ENCODE measurements at places on chromosomes 6 and 20.

- no peak for DNase-seq
These were observed 8.2 kb downstream of the MYB start for GRCh38 chr6:135189344-135189743.

DNA sequence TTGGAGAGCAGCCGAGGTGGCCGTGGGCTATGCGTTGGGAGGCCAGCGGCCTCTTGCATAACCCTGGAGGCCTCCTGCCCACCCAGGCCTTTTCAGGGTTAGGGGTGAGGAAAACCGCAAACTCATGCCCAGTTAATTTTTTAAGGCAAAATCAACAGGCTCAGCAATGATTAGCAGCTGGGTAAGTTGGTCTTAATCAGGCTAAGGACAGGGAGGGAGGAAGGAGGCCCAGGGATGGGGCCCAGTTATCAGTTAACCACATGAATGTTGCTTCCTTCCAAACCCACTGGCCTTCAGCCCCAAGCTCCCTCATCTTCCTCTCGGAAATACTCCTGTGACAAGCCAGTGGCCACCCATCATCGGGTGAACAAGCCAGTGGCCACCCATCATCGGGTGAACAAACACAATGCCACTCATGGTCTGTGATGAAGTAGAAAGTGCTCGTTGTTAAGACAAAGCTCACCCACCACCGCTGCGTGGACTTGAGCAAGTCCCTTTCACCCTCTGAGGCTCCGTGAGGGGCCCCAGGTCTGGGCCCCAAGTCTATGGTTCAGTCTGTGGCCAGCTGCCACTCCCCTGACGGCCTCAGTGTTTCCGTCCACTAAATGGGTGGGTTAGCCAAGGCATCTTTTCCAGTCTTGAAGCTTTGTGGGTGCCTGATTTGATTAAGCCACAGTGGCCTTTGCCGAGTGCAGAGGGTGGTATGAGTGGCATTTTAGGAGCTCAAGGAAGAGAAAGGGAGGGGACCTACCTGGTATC is 39.4 kb downstream of the HNF4A start:
- no peak for DNase-seq

GRCh38 chr6:125792172-125792571 is 1.4 kb downstream of the NCOA7 start:
- DNase-seq, result no peak

DNA sequence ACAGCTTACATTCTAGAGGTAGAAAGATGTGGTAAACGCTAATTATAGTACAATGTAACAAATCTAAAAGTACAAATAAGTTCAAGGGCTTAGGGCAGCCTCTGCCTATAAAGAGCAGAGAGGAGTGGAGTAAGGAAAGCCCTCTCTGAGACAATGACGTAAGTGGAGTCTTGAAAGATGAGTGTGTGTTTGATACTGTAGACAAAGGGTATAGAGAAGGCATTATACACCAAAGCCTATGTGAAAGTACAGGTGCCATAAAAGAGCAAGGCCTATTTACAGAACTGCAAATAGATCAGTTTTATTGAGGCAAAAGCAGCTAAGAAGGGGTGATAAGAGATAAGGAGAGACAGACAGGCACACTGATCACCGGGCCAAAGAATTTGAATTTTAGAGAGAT is 10.9 kb downstream of the GOPC start:
- no peak for DNase-seq

DNA sequence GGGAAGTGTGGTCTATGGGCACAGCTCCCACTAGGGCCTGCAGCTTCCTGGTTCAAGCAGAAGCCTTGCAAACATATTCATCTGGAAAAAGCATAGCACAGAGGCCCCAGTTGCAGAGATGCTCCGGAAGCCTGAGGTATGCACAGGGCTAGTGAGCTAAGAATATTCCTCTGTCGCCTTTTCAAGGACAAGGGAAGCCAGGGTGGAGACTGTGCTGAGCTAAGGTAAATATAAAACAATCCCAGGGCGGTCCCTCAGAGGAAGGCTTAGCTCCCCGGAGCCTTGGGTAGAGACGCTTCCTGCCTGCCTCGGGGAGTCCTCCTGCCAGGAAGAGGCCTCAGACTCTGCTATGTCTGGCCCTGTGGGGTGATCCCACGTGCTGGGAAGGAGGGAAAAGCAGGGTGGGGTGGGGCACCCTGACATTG is 134.8 kb upstream of the FOXA2 start:
- DNase-seq, result no peak

DNA sequence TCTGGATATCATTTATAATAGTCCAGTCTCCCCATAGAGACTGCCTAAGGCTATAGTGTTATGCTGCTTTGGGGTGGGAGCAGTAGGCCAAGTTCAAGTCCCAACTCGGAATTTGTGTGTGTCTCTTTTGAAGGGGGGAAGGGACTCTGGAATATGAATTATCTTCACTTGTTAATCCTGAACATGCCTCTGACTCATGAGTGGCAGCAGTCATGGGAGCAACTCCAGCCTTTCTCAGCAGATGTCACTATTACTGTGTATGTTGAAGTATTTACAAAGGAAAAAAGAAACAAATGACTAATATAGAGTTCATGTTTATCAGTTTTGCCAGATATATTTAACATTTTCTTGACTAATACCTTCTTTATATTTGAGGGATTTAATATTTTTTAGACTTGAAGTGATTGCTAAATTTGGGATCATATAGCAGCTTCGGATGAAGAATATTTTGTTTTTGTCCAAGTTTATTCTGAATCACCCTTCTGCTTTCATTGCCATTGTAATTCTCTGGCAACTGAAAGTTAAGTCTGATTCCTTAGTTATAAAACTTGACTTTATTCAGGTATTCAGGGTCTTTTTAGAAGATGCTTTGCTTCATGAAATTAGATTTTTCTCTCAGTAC is 23.4 kb downstream of the FAM217A start:
- DNase-seq, result no peak

DNA sequence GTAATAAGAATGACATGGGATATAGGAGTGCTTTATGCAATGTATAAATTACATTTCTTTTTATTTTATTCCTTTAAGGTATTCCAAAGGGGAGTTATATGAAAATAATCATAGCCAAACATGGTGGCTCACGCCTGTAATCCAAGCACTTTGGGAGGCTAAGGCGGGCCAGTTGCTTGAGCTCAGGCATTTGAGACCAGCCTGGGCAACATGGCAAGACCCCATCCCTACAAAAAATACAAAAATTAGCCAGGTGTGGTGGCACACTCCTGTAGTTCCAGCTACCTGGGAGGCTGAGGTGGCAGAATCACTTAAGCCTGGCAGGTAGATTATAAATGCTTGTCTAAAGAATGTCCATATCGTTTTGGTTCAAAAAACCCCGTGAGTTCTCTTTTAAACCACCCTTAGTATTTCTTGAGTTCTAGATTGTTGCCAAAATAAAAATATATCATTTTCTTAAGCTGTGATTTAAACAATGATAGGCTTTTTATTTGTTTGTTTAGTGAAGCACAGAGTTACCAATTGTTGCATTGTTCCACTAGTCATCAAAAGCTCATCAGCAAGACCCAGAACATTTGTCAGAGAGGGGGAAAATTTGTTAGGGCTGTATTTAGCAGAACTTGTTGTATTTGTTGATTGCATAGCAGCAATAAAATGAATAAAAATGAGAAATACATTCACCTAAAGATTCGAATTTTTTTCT is 146.2 kb downstream of the KHDC1L start:
- DNase-seq, result no peak

DNA sequence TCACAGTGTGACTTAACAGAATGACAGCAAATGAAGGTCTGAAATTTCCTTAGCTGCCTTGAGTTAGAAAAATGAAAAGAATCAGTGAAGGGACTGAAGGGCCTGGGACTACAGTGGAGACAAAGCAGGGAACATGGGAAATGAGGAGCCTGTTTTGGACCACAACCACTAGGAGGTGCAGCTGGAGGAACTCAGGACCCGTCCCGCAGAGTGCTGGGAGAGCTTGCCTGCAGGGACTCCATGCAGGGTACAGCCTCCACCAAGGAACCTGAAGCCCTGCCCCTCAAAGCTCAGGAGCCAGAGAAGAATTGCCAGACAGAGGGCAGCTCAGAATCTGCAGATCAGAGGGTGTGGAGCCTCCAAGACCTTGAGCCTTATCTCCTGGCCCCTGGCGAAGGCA is 50.7 kb downstream of the LRFN2 start:
- no peak for DNase-seq

- DNase-seq, result no peak
These were observed 207.8 kb upstream of the KCNG1 start for GRCh38 chr20:51230727-51231126.

- DNase-seq, result no peak
These were observed 14.8 kb upstream of the FAM83C start for GRCh38 chr20:35306931-35307517.

- DNase-seq, result no peak
These were observed 187.0 kb downstream of the CLVS2 start for GRCh38 chr6:123182998-123183397.

DNA sequence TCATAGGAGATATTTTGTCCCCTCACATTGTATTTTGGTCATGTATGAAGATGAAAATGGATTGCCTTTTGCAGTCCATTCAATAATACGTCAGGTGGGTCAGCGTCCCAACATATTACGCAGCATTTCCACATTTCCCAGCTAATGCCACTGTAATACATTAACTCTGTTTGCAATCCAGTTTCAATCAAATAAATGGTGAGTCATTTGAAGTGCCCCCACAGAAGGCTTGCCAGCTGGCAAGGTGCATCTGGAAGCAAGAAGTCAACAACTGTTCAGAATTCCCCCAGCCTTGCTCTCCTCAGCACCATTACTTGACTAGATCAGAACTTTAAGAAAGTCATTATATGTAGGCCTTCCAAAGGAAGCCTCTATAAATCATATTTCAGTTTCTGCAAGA is 50.4 kb downstream of the PHACTR1 start:
- no peak for DNase-seq

- no peak for DNase-seq
These were observed 35.4 kb downstream of the ELOVL4 start for GRCh38 chr6:79911992-79912391.

DNA sequence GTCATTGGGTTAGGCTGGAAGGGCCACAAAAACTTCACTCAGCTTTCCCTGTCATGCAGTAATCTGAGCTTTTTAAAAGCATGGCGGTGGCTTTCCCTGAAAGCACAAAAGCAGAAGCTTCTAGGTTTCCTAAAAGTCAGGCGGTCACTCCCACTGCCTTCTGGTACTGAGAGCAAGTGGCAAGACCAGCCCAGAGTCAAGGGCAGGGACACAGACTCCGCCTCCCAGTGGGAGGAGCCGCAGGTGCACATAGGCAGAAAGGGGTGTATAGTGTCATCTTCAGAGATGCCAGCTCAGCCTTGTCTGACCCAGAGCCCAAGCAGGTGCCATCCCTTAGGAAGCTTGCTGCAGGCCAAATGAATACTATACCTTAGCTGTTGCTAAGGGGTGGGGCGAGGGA is 18.0 kb upstream of the PACSIN1 start:
- no peak for DNase-seq

DNA sequence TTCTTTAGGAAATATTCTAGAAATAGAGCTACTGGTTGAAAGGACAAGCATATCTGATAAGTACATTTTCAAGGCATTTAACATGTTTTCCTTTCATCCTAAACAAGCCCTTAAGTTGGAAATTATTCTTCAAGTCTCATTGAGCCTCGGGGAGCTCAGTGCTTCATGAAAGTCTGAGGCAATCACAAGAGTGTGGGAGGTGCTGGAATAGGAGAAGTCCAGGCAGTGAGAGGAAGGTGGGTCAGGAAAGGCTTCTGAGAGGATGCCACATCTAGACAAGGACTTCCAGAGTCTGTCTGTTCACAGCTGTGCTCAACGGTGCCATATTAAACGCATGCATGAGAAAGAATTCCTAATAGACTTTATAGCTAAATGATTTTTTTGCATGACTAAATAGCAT is 69.8 kb downstream of the CD83 start:
- no peak for DNase-seq

- DNase-seq, result no peak
These were observed 130.1 kb downstream of the BCAS1 start for GRCh38 chr20:53940360-53940702.

GRCh38 chr6:90350689-90351554 is 54.3 kb upstream of the BACH2 start:
- no peak for DNase-seq

DNA sequence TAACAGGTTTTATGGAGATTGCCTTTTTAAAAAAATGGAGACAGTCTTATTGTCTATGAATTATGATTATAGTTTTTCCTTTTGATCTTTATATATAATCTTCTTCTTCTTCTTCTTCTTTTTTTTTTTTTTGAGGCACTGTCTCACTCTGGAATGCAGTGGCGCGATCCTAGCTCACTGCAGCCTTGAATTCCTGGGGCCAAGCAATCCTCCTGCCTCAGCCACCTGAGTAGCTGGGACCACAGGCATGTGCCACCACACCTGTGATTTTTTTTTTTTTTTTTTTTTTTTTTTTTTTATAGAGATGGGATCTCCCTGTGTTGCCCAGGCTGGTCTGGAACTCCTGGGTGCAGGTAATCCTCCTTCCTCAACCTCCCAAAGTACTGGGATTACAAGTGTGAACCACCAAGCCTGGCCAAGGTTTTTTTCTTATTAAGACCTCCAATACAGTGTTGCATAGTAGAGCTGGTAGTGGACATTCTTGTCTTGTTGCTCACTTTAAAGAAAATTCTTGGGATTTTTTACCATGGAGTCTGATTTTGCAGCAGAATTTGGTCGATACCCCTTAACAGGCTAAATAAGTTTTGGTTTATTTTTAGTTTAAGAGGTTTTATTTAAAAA is 46.5 kb downstream of the STK4 start:
- no peak for DNase-seq

- no peak for DNase-seq
These were observed 69.6 kb downstream of the JAG1 start for GRCh38 chr20:10603971-10604864.

- DNase-seq, result no peak
These were observed 188.2 kb upstream of the SSTR4 start for GRCh38 chr20:22846863-22847262.

DNA sequence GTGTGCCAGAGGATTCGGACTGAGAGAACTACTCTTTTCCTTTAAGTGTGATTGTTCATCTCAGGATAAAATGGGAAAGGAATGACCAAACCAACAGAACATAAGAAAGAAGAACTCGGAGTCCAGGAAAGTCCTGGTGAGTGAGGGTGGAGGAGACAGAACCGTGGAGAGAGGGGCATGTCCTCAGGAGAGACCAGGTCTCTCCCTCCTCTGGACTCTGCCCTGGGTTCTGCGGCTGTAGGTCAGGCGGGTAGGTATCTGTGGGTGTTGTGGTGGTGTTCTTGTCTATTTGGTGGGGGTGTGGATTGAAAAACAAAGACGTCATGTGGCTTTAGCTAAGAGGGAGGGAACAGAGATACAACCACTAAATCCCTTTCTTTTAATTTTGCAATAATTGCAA is 29.1 kb upstream of the AGPAT4 start:
- DNase-seq, result no peak

DNA sequence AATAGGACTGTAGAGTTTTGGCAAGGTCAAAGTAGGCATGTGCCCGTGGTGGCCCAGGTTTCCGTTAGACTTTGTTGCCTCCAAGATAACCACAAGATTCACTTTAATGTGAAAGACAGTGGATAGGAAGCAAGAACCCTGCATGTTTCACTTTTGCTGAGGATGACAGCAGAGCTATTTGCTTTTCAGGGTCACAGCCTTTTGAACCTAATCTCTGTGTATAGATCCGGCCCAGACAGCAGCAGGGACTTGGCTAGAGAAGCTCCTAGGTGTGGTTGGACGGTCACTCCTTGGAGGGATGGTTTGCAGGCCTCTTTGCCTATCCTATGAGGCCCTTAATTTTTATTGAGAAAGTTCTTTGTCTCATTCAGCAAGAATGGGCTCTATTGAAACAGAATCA is 538.8 kb downstream of the HACE1 start:
- no peak for DNase-seq

GRCh38 chr6:27836141-27836782 is 75.9 kb downstream of the OR2B2 start:
- DNase-seq, result no peak

All from left renal cortex interstitium (tissue), 4 donors.